HS-5 (cell line): ENCODE measurements at places on chromosomes 11 and 22.

GRCh38 chr11:94753630-94754029, 14.5 kb upstream of the AMOTL1 start:
- no peak for DNase-seq

DNA sequence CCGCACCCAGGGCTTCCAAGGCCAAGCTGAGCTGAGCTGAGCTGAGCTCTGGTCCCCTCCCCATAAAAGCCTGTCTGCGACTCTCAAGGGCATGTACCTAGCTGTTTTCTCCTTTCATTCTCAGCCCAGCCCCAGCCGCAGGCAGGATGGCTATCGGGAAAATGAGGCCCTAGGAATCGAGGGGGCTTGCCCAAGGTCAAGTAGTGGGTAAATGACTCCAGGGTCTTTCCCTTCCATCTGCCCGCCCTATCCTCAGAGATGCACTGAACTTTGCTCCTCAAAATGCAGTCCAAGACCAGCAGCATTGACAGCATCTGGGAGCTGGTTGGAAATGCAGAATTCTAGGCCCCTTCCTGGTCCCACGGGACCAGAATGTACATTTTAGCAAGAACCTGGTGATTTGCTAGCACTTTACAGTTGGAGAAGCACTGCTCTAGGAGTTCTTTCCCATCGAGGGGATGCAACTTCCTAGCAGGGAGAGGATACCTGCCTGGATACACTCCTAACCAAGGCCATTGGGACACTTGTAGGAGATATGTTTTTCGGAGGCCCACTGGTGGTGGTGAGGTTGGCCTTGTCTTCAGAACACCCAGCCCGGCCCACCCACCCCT, 43.2 kb upstream of the ACCSL start:
- no peak for DNase-seq

- DNase-seq, result no peak
These were observed 37.6 kb downstream of the CELSR1 start for GRCh38 chr22:46499805-46500189.

- DNase-seq, result no peak
These were observed 6.2 kb downstream of the HPS4 start for GRCh38 chr22:26477341-26477731.

DNA sequence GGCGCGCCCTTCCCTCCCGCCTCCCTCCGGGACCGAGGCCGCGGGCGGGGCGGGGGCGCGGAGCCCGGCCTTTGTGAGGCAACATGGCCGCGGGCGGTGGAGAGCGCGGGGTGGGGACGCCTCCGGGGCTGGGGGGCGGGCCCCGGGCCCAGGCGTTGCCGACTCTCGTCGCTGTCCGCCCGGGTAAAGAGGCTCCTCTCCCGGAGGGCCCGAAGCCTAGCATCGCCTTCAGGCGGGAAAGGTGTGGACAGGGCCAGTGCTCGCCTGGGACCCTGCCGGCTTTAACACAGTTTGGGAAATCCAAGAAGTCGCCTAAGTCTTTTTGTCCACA, 369 bp downstream of the DGCR8 start:
- no peak for DNase-seq
